ENCODE measurements at places on chromosomes 3 and 15.

DNA sequence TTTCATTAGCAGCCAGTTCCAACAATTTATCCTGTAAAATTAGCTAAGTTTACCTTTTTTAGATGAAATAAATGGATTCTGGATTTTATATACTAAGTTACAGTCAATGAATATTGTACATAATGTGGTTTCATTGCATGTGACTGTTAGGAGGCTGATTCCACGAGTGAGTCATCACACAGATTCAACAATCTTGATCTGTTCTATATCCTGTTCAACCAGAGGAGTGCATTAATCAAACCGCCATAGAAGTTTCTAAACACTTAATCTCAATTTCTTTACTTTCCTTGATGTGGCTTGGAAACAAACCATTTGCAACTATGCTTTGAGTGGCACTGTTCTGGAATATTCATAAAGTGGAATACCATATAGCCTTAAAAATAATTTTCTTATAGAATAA lies 15.3 kb downstream of the DNAJC13 start:
- DNase-seq, result peak; percentile 86

DNA sequence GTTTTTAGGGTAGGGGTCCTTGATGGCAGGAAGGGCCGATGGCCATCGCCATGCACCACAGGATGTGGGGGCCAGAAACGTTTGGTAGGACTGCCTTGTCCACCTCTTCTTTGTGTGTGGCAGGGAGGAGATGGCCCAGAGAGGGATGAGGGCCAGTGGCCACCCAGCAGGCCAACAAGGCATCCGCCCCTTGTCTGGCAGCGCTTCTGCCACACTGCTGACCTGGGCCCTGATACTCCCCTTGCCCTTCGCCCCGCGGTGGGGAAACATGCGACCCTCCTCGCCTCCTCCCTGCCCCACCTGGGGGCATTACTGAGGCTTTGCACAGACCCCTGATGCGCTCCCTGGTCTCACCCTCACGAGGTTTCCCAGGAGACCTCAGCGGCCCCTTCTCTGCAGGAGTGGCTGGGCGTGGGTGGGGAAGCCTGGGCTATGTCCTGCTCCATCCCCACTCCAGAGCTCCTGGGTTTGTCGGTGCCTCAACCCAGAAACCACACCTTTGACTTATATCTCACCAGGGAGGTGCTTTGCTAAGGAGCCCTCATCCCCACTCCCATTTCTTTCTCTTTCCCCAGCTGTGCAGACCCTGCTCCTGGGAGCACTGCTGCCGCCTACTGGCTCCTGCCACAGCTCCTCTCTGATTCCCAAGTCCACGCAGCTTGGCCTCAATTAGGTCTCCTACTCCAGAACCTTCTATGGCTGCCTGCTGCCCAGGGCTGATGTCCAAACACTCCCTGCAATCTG lies 38.7 kb downstream of the FEM1B start:
- peak; percentile 22 for DNase-seq

GRCh38 chr3:8327739-8328138 lies 173.9 kb upstream of the LMCD1 start:
- DNase-seq, result no peak

- DNase-seq, result no peak
These were observed 332.5 kb upstream of the TBL1XR1 start for GRCh38 chr3:177529716-177530335.

DNA sequence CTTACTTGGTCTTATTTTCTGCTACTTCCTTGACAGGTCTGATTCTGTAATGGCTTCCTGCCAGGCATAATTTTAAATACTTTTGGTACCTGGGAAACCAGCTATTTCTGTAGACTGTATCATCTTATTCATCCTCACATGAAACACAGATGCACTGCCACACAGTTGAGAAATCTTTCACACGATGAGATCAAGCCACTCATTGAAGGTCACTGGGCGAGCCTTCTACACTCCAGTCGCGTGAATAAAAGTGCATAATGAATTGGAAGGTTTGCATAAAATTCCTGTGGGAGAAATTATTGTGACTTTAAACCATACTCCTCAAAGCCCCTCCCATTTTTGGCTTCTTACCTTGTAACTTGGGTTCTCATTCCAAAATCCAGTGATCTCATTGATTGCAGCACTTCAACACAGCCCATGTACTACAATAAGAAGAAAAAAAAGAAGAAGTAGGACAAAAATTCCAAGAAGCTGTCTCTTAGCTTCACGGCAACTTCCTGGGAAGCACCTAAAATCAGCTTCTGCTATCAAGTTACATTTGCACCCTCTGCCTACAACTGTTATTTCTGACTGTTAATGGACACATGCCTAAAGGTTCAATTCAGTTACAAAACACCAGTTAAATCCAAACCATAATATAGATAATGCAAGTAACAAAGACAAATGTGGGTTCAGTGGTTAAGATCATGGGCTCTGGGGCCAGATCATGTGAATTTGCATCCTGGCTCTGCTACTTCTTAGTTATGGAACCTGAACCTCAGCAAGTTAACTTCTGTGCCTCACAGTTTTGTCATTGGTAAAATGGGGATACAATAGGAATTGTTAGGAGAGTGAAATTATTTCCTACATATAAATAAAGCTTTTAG lies 39.0 kb downstream of the SHC4 start:
- DNase-seq, result peak; percentile 20

DNA sequence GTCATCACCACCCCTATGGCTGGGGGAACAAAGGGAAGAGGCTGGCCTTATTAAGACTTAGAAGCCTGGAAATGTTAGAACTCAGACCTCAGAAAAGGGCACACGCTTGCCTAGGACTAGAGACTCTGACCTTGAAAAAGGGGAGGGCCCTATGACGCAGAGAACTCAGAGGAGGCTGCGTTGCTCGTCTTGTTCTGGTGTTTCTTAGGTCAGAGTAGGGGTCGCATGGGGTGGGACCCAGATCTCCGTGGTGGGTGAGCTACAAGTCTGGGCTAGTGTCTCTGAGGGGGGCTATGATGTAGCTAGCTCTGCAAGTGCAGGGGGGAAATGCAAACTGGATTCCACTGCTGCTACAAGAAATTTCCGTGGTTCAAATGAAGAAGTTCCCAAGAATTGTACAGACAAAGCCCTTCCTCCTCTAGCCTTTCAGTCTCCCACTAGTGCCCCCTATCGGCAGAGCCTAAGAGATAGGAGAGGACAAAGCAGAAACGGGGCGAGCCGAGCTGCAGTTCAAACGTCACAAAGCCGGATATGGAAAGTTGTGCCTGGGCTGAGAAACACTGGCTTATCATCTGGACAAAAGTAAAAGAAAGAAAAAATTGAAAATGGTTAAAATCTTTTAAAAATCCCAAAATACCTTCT lies 392.9 kb upstream of the ROBO2 start:
- no peak for DNase-seq

- no peak for DNase-seq
These were observed 25.3 kb upstream of the VPS33B start for GRCh38 chr15:91047545-91048199.

- peak; percentile 50 for DNase-seq
These were observed 61.8 kb downstream of the GLDN start for GRCh38 chr15:51403072-51403878.

GRCh38 chr3:10507331-10507730 lies 1.9 kb upstream of the ATP2B2 start:
- no peak for DNase-seq

- DNase-seq, result peak; percentile 19
These were observed 279.1 kb downstream of the FAM43A start for GRCh38 chr3:194964809-194965208.

DNA sequence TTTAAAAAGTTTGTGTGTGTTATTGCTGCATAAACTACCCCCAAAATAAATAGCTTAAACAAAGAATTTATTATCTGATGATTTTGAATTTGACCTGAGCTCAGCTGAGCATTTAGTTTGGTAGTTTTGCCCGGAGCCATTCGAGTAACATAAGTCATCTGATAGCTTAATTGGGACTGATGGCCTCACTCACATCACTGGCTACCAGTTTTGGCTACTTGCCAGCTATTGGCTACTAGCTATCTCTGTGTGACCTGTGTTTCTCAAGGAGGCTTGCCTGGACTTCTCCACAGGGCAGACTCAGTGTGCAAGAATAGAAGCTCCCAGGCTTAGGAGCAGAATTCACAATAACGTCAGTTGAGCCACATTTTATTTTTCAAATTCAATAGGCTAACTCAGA lies 9.0 kb downstream of the CNTN3 start:
- DNase-seq, result no peak

DNA sequence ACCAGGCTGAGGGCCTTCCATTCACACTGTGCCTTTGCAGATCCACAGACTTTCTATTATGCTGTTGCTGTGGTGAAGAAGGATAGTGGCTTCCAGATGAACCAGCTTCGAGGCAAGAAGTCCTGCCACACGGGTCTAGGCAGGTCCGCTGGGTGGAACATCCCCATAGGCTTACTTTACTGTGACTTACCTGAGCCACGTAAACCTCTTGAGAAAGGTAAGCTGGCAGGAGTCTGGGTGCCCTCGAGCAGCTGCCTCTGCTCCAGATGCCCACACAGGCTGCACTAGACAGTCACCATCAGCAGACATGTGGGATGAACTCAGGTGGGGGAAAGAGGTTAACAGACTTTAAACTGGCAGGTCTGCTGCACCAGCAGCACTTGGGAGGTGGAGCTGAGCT lies 8.3 kb downstream of the TF start:
- peak; percentile 63 for DNase-seq

DNA sequence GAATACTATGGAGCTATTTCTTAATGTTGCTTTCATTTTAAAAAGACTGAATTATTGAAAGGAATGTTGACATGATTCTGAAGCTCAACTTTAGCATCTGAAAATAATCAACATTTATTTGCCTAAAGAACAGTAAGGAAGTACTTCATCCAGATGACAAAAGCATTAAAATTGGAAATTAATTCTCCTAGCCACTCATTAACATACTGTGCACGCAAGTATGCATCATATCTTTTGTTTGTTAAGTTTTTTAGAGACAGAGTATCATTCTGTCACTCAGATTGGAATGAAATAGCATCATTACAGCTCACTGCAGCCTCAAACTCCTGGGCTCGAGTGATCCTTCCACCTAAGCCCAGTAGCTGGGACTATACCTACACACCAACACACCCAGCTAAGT lies 632.1 kb upstream of the ALCAM start:
- no peak for DNase-seq

- DNase-seq, result no peak
These were observed 586.9 kb upstream of the SGO1 start for GRCh38 chr3:20772869-20773268.

DNA sequence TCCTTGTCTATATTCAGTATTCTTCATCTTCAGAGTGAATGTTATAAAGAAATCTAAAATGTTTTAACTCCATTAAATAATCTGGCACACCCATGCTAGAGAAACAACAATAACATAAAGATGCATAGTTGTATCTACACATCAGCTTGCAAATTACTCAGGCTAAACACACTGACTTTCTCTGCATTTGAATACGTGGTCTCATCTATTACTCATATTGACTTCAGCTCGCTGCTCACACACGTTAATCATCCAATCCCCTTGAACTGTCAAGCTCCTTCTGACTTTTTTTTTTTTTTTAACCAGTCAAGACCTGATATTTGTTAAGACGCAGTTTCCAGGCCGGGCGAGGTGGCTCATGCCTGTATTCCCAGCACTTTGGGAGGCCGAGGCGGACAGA lies 1137.3 kb upstream of the CADM2 start:
- peak; percentile 33 for DNase-seq

- DNase-seq, result no peak
These were observed 26.8 kb downstream of the MEGF11 start for GRCh38 chr15:66226736-66227135.

DNA sequence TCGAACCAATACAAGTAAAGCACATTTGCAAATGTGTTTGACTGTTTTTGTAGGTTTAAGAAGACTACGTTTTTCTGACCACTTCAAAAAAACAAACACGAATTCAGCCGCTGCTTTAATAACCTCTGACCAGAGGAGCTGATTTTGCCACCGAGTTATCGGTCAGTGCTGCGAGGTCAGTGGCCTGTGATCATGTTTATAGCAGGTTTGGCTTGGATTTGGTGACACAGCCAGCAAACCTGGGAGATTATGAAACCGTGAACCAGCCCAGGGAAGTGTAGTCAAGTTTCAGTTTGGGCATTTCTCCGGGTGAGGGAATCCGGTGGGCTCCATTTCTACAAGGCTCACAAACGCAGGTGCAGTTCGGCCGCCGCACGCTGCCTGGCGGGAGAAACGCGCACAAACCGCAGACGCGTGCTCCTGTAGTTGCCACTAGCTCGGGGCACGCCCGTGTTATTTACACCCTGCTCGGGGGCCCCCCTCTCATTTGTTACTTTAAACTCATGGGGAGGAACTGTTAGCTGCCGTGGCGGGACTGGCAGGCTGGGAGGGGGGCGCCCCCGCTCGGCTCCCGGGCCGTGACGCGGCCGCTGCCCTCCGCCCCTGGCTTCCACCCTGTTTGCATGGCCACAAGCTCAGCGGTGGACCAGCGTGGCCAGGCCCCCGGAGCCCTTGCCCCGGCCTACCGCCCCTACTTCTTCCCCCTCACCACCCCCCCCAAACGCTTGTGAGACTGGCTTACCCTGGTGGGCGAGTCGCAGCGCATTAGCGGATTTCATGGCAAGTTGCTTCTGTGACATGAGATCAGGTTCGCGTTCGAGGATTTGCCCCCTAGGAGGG lies 13.6 kb upstream of the ONECUT1 start:
- DNase-seq, result no peak

DNA sequence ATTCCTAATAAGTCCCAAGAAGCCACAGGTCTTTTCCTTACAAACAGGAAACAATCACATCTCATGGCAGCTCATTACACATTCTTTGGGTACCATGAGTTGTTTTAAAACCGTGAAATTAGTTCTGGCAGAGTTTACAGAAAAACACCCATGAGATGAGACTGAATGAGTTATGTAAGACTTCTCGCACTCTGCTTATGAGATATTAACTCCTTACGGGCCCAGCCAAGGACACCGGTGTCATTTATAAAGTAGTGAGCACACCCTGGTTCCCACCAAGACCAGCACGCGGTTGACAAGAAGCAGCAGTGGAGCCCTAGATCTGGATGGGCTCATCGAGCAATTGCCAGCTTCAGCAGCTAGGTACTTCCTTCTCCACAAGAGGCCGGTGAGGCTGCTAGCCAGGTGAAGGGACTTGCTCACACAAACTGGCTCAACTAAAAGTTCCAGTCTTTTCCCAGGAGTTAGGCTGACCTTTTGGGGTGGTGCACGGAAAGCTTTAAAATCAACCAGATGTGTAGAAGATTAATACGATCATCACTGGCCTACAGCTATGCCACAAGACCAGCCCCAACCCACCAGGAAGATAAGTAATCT lies 318.6 kb upstream of the ICE2 start:
- no peak for DNase-seq

DNA sequence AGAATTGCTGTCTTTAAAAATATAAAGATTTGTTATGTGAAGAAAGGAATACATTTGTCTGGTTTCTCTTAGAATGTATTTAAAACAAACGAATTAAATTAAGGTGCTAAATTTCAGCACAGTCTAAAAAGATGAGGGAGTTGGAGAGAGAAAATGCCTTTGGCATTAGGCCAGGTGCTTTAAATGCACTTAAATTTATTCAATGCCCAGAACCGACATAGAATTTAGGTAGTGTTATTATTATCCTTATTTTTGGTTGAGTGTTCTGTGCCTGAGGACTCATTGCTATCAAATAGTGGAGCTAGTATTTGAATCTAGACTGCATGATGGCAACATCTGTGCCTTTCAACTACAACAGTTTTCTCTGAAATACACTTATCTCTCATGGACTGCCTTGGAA lies 287.5 kb downstream of the RBMS3 start:
- DNase-seq, result no peak
